ENCODE measurements at places on chromosomes 2 and 18.

- no peak for DNase-seq
Observed at GRCh38 chr2:136295168-136295567, 177.2 kb upstream of the CXCR4 start.

- DNase-seq: no peak
Observed at GRCh38 chr18:50715919-50716318, 103.9 kb downstream of the MRO start.

- no peak for DNase-seq
Observed at GRCh38 chr2:68790600-68790999, 56.0 kb downstream of the ARHGAP25 start.

DNA sequence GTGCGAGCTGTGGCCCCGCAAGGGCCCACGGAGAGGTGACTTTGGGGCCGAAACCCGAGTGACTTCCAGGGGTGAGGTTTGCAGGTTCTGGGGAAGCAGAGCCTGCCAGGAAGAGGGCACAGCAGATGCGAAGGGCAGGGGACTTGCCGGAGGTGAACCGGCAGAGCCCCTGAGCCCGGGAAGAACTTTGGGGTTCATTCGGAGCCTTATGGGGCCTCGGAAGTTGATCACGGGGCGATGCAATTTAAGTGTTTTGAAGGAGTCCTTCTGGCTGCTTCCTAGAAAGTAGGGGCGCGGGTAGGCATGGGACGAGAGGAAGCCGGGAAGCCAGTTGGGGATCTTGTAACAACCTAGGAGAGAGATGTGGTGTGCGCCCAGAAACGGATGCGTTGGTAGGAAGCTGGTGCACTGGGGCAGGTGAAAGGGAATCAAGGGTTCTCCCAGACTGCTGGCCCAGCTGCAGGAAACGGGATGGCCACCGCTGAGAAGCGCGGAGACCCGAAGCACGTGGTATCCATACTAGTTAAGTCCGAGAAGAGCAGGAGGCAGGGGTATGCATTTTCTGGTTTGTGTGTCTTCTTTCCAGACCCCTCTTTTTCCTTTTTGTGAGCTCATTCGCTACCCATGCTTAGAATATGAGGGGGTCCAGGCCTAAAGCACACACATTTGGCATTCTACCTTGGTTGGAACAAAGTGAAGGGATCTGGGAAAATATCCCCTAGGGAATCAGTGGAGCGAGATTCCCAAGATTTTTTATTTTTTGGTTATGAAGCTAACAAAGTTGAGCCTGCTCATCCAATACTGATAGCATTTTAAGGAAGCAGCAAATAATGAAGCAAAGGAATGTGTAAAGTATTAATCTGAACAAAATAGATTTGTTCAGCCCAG, 758 bp downstream of the SCLY start:
- DNase-seq: peak; percentile 64

DNA sequence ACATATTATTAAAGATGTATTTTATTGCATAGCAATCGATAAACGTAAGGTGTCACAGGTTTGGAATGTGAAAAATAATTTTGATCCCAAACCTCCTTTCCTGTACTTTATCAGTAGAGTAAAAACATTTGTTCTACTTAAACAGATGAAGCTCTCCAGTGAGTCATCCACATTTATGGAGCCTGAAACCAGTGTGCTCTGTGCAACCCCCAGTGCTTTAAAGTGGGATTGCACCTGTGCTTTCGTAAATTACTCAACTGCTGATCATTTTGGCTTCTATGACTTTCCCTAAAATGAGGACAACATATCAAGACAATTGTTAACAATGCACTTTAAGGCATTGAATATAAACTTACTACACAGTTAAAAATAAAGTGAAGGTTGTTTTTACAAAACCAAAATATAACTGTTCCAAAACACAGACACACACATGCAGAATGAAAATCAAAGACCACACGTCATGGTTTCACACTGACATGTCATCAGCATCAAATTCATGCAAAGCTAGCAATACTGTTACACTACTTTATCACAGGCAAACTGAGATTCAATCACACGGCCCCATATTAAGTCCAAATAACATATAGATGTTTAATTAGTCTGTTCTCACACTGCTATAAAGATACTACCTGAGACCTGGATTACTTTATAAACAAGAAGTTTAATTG, 9.7 kb downstream of the TMEM18 start:
- no peak for DNase-seq

DNA sequence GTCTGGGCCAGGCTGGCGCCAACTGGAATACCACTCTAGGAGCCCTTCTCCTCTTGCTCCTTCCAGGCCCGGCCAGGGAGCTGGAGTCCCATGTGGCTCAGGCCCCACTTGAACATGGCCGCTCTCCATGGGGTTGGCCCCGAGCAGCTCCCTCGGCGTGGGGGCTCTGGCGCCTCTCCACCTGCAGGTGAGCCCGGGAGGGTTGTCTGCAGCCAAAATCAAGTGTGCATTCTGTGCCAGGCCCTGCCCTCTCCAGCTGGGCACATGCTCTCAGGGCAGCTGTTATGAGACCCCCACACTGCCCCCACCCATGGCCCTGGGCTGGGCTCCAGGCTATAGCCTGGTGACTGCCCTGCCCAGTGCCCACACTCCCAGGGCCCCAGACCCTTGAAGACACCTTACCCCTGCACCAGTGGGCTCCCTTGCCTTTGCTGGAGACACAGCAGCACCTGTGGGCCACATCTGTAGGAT, 45.8 kb upstream of the HS6ST1 start:
- no peak for DNase-seq

DNA sequence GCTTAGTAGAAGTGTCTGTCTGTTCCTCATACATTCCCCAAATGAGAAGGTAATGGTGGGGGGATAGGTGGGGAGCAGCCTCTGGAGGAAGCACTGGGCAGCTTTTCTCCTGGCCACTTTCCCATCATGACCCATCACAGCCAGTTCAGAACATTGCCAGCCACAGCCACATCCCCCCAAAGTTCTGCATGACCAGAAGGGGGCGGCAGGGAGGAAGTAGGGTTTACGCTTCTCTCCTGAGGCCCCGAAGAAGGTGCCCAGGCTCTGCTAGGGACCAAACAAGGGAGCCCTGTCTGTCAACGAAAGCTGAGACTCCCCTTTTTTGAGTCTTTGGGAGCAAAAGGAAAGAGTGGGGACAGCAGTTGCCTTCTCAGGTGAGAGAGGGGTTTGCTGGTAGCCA, 7.7 kb downstream of the IGFBP5 start:
- DNase-seq: no peak

GRCh38 chr2:143717053-143717452, 587.8 kb downstream of the ARHGAP15 start:
- DNase-seq: peak; percentile 53

GRCh38 chr2:241817126-241817820, 8.3 kb downstream of the NEU4 start:
- DNase-seq: peak; percentile 15

DNA sequence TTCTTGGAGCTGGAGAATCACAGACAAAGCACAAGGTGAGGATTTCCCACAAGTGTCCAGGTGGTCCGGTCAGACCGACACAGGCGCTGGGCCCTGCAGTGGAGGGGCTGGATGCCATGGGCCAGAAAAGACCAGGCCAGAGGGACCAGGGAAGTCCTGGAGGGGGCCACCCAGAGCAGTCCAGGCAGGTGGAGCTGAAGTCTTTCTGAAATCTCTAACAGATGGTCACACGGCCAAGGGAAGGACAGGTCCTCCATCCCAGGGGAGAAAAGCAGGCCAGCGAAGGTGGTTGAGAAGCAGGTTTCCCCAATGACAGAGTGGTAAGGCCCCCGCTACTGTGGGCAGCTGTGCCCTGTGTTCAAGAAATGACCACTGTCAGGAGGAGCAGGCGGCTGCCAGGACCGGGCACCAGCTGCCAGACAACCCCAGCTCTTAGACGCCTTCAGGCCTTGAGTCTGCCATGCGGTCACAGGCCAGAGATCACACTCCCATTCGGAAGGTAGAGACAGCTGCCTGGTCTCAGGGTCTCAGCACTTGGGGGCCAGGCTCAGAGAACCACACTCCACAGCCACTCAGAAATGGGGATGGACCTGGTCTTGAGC, 25.9 kb downstream of the HS1BP3 start:
- DNase-seq: peak; percentile 48

- DNase-seq: no peak
Observed at GRCh38 chr2:66815886-66816285, 381.0 kb downstream of the MEIS1 start.

- DNase-seq: no peak
Observed at GRCh38 chr2:234676109-234676782, 179.4 kb upstream of the ARL4C start.

- no peak for DNase-seq
Observed at GRCh38 chr2:62458206-62458641, 47.8 kb downstream of the TMEM17 start.

GRCh38 chr2:171651667-171652415, 35.4 kb upstream of the DYNC1I2 start:
- DNase-seq: no peak

DNA sequence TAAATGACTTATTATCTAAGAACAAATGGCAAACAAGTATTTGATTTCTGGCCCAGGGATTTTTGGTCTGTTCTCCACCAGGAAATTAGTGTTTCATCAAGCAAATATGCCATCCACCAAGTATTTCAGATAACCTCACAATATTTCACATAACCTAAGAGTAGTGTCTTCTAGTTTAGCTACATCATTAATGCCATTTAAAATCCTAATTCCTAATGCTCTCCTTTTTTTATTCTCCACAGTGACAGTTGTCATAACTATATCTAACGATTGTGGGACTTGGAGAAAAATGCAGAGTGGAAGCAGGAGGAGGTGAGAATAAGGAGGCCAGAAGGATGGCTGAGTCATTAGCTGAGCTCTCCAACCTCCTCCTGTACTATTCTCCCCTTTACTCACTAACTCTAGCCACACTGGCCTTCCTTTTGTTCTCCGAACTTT, 58.5 kb upstream of the CTLA4 start:
- no peak for DNase-seq

DNA sequence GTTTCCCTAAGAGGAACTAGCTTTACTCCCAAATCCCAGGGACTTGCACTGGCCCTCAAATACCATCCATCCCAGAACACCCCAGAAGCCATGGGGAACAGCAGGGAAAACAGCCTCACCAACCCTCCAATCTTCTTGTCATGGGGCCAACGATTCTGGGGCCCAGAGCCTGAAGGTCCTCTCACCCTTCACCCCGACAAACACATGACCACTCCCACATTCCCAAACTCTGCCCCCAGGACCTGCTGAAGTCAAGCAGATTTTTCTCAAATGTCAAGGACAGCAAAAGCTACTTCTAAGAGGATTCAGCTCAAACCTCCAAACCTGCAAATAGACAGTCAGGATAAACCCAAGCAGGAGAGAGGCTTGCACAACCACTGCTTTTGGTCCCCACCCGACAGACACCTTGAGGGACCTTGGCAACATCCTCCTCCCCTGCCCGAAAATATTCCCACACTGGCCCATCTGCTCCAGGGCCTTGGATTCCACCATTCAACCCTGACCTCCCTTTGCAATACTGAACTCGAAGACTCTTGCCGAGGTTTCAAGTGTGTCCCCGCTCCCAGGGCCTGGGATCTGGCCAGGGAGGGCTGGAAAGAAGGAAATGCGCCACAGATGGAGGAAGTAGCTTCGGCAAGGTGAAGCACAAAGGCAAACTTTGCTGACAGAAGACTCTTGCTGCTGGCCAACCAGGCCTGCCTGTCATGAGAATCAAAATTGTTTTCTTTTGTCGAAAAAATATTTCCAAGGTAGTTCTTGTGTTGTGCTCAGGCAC, 143.3 kb downstream of the ZFP36L2 start:
- peak; percentile 77 for DNase-seq

DNA sequence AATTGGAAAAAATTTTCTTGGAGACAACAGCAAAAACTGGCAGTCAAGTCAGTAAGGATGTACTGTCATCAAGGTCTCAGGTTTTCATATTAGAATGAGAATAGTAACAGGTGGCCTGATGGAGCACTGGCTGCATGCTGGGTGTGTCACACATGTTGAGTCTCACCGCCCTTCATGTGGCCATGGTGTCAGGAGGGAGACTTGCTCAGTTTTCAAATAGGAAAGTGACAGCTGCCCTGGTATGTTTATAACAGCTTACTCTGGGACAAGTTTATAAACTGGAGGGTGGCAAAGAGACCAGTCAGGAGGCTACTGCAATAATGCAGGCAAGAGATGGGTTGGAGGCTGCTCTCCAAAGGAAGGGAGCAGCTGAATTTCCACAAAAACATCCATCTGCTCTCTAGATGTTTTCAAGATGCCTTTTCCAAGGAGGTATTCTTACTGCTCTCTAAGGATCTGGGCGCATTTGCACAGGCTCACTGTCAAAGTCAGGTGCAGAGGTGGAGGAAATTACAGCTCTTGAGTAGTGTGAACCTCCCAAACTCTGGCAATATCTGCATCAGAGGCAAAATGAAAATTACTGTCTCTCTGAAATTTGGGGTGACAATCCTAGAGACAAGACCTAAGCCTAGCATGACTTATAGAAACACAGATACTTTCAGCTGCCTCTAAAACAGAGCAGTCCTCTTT, 321.9 kb upstream of the RAB12 start:
- DNase-seq: no peak

- no peak for DNase-seq
Observed at GRCh38 chr2:55441280-55441892, 21.7 kb upstream of the CCDC88A start.

- DNase-seq: no peak
Observed at GRCh38 chr2:119190321-119191111, 32.0 kb upstream of the C1QL2 start.

GRCh38 chr18:1014951-1015624, 110.4 kb downstream of the ADCYAP1 start:
- DNase-seq: peak; percentile 45

DNA sequence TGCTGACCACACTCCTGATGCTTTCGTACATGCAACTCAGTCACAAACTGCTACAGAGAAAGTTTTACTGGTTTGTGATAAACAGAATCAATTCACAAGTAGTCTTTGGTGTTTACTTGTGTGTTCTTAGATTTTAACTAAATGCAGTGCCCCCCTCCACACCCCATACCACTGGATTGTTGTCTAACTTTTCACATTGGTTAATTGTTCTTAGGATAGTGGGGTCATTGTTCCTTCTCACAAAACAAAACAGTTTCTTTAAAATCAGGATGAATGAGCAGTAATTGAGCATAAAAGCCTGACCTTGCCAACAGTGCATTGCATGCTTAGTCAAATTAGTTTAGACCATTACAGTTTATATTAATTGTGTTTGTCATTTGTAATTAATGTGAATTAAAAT, 14.1 kb upstream of the PNPT1 start:
- DNase-seq: no peak

DNA sequence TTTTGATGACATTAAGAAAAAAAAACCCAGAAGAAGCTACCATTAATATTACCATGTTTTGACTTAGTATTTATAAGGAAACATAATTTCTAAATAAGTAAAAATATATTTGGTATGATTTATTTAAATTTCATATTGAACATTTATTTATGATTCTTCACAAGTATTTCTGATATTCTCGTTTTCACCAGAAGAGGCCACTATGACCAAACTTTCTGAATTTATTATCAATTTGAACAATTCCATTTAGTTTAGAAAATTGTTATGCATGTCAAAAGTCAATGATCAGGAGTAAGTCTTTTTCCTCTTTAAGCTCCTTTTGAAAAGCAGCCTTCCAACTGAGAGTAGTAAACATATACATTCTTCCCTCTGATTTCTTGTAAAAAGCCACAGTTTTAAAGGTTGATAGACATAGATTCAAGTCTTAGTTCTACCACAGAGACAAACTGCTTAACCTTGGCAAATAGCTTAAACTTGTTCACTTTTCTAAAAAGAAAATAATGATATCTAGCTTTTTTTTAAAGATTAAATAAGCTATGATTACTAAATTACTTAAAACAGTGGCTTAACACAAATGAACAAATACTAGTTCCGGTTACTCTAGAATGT, 329.9 kb downstream of the TRIB2 start:
- DNase-seq: no peak

GRCh38 chr2:182858671-182859070, 7.8 kb downstream of the FRZB start:
- DNase-seq: no peak

Measured in right cardiac atrium (tissue), 5 donors.